ENCODE measurements at places on chromosomes 2 and 18.

DNA sequence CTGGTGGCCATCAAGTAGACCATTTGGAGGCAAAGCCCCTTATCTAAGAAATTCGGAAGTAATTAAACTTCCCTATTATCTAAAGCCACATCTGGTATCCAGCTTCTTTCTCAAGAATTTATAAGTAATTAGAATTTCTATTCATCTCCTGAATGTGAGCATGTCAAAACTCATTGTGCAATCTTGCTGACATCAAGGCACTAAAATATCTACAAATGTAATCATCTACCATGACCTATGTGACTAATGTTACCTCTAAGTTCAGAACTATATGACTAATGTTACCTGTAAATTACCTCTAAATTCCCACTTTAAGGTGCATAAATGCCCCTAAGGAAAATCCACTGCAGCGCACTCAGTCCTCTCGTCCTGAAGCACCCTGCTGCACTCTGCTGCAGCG is 773.0 kb downstream of the CPS1 start:
- DNase-seq, result no peak

DNA sequence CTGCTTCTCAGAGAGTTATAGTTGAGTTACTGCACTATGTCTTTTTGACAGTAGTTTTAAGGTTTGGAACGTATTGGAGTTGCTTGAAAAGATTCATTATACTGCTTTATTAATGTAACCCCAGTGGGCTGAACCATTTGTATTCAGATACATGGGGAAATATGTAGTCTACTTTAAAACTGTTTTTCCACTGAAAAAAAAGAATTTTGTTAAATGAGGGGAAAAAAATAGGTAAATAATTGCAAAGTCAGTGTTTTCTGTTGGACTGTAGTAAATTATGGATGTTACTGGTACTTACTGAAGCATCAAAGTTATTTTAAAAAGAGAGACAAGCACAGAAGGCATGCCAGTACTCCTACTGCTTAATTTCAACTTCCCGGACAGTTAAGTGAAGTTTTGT is 36.4 kb downstream of the ZC3H15 start:
- no peak for DNase-seq

DNA sequence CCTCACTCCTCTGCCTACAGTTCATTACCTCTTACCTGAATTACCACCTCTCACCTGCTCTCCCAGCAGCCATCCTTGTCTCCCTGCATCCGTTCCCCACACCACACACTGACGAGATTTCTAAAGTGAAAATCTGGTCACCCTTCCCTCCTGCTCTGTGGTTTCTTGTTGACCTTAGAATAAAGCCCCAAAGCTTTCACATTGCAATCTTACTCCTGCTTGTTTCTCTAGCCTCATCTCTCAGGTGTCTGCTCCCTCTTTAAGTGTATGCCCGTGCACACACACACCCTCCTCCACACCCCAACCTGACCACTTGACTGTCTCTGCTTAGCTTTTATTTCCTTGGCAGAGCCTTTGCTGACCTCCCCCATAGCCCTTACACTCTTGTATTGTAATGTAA is 122.0 kb upstream of the SKOR2 start:
- DNase-seq, result no peak

GRCh38 chr2:28193630-28194403 is 198.8 kb upstream of the FOSL2 start:
- no peak for DNase-seq

DNA sequence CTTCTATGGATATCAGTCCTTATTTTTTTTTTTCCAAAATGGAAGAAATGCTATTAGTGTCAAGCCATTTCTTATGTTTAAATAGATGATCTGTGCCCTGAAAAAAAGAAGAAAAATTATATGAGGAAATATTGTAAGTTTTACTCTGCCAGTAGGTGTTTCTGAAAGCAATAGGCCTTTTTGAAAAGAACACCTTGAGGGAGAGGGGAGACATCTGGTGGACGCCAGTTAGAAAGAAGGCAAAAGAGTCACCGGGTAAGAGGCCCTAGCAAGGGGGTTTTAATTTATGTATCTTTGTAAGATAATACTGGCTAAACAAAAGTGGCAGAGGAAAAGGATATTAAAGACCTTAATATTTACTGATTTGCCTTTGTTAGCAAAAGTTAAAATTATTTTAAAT is 56.1 kb downstream of the DYNAP start:
- DNase-seq, result peak; percentile 47

- DNase-seq, result no peak
Observed at GRCh38 chr2:189851174-189851826, 67.0 kb downstream of the PMS1 start.

DNA sequence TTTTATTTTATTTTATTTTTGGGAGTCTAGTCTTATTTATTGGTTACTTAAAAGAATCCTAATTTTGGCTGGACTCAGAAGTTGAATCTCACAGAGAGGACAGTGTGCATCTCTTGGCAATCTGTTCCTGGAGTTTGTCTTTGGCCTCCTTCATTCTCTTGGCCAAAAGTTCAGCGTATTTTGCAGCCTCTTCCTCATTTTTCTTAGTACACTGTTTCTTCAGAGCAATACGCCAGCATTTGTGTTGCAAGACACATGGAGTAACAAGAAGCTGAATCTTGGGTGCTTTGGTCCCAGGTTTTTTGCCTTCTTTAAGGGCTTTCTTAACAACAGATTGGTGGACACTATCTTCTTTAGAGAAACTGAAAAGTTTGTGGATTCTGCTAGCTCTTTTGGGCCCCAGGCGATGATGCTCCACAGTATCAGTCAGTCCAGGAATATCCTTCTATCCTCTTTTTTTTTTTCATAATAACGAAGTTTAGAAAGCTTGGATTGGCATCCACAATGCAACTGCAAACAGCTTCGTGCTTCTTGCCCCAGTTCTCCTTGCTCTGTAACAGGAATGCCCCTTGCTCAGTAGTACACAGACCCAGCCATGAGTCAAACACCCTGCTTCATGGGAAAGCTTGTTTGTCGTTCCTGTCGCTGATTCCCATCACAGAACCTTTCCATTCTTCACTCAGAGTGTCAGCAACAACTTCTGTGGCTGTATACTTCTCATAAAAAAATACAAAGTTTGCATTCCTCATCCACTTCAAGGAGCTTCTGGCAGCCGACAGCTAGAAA is 34.8 kb upstream of the RFX8 start:
- DNase-seq, result peak; percentile 27

DNA sequence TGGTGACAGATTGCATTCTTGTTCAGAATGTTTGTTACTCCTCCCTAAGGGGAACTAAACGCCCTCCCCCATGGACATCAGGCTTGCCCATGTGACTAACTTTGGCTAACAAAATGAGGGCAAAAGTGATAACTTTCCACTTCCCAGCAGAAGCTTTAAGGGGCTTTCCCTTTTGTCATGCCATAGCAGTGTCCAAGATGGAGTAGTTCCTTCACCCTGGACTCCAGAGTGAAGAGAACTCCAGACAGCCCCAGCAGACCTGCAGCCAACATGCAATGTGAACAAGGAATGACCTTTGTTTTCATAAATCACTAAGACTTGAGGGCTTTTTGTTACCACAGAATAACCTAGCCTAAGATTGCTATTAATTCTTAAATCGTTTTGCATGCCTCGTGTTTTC is 163.5 kb downstream of the ZEB2 start:
- no peak for DNase-seq

GRCh38 chr18:57891707-57892391 is 88.7 kb upstream of the ATP8B1 start:
- DNase-seq, result no peak

GRCh38 chr2:127091148-127091547 is 15.8 kb downstream of the BIN1 start:
- no peak for DNase-seq

DNA sequence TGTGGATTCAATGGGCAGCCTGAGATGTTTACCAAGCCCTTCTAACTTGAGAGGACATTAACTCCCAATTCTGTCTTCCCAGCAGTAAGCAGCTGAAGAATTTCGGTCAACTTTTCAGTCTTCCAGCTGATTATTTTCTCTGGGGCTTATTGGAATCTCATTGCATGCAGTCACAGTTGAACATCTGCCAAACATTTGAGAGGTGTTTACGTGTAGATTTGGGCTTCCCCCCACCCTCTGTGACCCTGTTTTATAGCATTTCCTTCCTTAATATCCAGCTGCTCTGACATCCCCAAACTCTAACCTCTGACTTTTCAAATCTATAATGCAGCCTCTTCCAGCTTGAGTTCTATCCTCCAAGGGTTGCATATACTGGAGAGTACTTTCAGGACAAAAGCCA is 16.5 kb upstream of the VIT start:
- DNase-seq, result no peak

DNA sequence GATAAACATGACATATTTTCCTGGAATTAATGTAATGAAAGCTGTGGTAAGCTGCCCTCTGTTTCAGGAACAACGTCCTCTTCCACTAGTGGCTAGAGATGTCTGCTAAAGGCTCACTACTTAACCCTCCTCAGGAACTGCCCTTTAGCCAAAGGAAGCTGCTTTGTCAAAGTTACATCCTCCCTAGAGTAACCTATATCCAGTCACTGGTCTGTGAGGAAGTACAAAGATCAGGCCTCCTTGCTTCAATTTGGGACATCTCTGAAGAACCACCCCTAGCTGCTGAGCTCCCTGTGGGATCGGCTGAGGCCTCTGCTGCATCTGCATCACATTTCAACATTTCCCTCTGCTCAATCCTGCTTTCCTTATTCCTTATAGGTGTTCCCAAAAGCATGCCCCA is 107.8 kb downstream of the PRELID3A start:
- peak; percentile 21 for DNase-seq

GRCh38 chr2:184472481-184472880 is 125.8 kb upstream of the ZNF804A start:
- no peak for DNase-seq

- DNase-seq, result no peak
Observed at GRCh38 chr2:52210161-52210560, 1178.2 kb upstream of the NRXN1 start.

DNA sequence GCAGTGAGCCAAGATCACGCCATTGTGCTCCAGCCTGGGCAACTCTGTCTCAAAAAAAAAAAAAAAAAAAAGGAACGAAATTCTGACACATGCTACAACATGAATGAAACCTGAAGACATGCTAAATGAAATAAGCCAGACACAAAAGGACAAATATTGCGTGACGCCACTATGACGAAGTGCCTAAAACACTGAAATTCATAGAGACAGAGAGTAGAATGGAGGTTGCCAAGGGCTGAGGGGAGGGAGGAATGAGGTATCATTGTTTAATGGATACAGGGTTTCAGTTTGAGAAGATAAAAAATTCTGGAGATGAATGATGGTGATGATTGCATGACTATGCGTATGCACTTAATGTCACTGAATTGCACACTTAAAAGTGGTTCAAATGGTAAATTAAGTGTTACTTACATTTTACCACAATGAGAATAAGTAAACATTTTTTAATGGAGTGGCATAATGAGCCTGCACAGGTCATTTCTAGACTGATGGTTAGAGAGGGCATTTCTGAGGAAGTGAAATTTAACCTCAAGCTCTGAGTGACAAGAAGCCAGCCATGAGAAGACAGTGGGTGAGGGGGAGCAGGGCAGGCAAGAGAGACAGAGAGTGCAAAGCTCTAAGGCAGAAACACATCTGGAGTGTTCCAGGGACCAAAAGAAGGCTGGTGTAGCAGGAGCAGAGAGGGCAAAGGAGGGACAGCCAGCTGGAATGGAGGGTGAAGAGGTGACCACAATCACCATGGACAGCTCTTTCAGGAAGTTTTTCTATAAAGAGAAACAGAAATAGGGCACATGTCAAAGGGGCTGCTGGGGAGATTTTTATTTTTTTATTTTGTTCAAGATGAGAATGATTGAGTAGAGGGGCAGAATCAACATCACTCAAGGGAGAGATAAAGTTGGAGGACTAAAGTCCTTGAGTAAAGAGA is 20.6 kb upstream of the EXOC6B start:
- DNase-seq, result no peak

DNA sequence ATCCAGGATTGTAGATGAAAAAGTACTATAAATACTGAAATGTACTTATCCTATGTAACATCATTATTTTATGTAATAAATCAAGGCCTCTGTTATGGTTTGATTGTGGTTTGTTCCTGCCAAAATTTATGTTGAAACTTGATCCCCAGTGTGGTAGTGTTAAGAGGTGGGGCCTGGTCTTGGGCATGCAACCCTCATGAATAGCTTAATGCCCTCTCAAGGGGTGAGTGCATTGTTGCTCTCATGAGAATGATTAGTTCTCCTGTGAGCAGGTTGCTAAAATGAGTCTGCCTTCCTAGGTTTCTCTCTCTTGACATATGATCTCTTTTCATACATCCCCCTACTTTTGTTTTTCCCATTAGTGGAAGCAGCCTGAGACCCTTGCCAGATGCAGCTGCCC is 915.4 kb downstream of the TSN start:
- no peak for DNase-seq

GRCh38 chr2:201059961-201060755 is 11.3 kb downstream of the HYCC2 start:
- no peak for DNase-seq

DNA sequence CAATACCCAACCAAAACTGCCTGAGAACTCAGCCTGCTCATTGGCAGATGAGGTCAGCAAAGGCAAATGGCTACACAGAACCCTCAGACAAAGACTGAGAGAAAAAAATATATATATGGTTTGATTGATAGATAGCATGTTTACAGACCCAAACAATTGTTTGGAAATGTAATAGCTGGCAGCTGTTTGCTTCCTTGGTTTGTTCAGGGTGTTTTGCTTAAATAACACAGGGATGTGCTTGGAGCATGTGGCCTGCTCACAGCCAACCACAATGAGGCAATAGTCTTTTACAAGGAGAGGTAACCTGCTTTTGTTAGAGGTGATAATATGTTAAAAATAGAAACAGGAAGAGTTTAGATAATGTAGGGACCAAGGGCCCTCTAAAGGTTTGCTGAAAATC is 84.5 kb downstream of the PDK1 start:
- DNase-seq, result no peak

- DNase-seq, result no peak
Observed at GRCh38 chr2:121015971-121016485, 269.0 kb downstream of the TFCP2L1 start.

DNA sequence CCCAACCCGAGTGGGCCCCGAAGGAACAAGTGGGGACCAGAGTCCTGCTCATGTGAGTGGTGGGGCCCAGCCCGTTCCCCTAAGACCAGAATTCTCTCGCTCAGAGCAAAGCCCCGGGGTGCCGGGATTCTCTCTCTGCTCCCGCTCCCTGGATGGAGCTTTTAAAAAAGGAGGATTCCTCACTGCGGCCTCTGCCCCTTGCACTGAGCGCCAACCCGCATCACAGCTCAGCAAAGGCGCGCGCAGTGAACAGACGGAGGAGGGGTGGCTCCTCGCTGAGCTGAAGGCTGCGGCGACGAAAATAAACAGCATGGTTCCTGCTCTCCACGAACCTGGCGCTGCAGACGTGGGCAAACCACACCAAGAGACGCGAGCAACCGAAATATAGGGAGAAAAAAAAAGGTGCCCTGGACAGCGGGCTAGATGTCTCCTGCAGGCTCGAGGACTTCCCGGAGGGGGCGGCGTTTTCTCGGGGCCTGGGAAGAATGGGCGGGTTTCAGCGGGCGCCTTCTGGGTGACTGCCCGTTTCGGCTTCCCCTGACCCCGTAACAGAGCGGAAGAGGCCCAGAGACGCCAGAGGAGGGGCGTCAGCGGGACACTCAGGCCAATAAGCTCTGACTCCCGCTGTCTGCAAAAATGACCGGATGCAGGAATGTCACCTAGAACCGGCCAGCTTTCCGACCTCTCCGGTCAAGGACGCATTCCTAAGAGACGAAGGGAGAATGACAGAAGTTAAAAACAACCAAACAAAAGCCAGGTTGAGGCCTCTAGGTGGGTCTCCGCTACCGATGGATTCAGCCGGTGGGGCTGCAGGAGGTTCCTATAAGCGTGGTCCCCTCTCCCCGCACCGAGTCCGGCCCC is 819 bp upstream of the KLF11 start:
- DNase-seq, result peak; percentile 90

GRCh38 chr2:186205254-186205911 is 280.7 kb upstream of the ZC3H15 start:
- no peak for DNase-seq

All from cardiac fibroblast (primary cell).